ENCODE measurements at places on chromosomes 3 and 15.

GRCh38 chr3:110925798-110926197 is 145.8 kb upstream of the NECTIN3 start:
- H3K27ac ChIP-seq: no peak overlapping the region
- H3K4me3 ChIP-seq: no peak overlapping the region
- DNase-seq: no peak
- no peaks in the 10 kb centered on the region for H3K27me3 ChIP-seq

DNA sequence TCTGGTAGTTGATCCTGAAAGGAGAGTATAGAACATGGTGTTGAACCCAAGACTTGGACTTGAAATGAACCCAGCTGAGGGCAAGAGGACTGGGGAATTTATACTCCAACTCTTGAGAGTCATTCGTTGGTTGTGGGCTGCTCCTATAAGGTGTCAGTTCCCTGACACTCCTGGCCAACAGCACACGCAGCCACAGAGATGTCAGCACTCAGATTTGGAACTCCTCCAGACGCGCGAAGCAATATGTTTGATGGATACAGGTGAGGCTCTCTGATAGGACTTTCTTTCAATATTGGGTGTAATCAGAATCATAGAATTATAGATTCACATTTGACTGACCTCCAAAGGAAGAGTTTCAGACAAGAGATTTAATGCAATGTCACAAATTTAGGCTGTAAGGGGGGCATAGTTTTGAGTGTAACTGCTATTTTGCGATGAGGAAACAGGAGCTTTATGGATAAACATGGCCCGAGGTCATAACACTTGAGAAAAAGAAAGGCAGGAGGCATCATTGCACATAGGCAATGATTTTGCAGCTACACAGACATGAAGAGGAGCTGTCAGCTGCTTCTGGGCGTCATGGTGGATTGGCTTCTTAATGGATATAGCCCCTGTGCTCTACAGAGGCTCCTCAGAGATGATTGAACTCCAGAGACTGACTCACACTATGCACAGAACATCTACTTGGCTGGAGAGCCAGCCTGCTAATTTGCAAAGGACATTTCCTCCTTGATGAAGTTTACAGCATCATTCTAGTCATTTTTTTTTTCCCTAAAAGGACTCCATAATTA is 569.2 kb upstream of the RGMA start:
- H3K27me3 ChIP-seq: no peaks in the 10 kb centered on the region
- no peak overlapping the region for H3K4me3 ChIP-seq
- DNase-seq: no peak
- H3K4me1 ChIP-seq: no peaks in the 10 kb centered on the region
- no peaks in the 10 kb centered on the region for H3K36me3 ChIP-seq
- no peak overlapping the region for H3K27ac ChIP-seq

DNA sequence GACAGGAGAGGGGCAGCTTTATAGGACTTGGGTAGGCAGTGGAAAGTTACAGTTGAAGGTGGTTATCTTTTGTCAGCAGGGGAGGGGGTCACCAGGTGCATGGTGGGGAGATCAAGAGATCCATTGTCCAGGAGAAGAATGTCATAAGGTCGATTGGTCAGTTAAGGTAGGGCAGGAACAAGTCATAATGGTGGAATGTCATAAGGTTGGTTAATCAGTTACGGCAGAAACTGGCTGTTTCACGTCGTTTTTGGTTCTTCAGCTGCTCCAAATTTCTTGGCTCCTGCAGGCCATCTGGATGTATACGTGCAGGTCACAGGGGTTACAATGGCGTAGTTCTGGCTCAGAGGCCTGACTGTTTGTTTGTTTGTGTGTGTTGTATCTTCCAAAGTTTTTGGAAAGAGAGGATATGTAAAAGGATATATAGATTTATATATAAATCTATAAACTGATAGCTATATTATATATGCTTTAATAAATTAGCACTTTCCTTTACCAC is 565.1 kb downstream of the ZNF385D start:
- H3K36me3 ChIP-seq: no peaks in the 10 kb centered on the region
- DNase-seq: no peak
- no peak overlapping the region for H3K27ac ChIP-seq
- no peaks in the 10 kb centered on the region for H3K27me3 ChIP-seq

DNA sequence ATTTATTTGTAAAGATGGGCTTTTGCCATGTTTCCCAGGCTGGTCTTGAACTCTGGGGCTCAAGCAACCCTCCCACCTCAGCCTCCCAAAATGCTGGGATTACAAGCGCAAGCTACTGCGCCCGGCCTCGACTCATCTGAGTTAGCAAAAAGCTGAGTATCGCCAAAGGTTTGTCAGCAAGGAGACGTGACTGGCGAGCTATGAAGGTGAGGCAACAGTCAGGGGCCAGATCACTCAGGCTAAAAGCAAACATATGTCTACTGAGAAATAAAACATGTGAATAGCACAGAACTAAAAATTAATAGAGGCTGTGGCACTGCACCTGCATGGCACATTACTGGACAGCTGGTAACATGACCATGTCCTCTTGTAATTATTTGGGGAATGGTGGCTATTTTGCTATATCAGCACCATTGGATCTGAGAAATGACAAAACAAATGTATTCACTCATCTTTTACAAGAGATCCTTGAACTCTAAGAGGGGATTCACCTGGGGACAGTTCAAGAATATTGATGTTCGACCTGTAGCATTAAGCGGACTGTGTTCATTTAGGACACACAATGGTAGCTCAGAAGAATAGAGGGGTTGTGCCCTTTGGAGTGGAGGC is 10.0 kb upstream of the SLC25A26 start:
- no peaks in the 10 kb centered on the region for H3K4me1 ChIP-seq
- H3K27ac ChIP-seq: no peak overlapping the region
- H3K27me3 ChIP-seq: no peaks in the 10 kb centered on the region

GRCh38 chr15:66940368-66940767 is 125.0 kb upstream of the SMAD3 start:
- no peak overlapping the region for H3K27ac ChIP-seq
- H3K4me1 ChIP-seq: peaks cover 3% of the 10 kb centered on the region
- no peaks in the 10 kb centered on the region for H3K27me3 ChIP-seq
- no peak overlapping the region for H3K4me3 ChIP-seq

GRCh38 chr3:104879919-104880318 is 486.8 kb upstream of the ALCAM start:
- no peak overlapping the region for H3K27ac ChIP-seq
- H3K36me3 ChIP-seq: no peaks in the 10 kb centered on the region
- no peak for DNase-seq
- H3K4me3 ChIP-seq: no peak overlapping the region
- no peaks in the 10 kb centered on the region for H3K4me1 ChIP-seq

DNA sequence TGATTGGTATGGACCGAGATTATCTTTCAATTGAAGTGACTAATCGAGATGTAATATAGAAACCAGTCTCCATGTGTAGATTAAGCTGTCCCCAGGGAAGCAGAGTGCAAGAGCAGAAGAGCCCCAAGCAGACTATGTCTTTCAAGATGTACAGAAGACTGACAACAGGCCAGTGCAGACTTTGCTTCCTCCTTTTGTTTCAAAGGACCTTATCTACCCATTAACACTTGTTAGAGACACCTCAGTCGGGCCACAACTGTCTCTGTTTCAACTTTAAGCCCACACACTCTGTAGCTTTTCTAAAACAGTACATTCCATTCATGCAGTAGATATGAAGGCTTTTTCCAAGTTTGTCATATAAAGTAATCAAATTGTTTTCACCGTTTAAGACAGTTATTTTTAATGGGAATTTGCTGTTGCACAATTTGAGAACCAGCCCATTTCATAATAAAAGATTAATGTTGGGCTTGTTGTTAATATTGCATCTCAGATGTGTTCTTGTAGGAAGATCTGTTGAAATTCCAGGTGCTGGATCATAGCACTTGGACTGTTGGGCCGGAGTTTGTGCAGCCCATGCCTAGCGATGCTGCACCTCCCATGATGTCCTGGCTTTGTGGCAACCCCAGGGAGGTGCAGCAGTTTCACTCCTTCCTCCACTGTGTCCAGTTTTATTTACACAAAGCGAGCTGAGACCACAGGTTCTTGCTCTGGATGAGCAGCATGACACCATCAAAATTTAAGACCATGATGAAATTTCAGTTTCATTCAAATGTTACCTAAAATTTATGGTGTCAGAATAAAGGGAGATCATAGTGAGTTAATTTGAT is 12.4 kb downstream of the GORASP1 start:
- H3K27ac ChIP-seq: no peak overlapping the region
- no peaks in the 10 kb centered on the region for H3K4me1 ChIP-seq
- peaks cover 50% of the 10 kb centered on the region for H3K36me3 ChIP-seq
- peak; percentile 6 for DNase-seq
- no peak overlapping the region for H3K4me3 ChIP-seq

DNA sequence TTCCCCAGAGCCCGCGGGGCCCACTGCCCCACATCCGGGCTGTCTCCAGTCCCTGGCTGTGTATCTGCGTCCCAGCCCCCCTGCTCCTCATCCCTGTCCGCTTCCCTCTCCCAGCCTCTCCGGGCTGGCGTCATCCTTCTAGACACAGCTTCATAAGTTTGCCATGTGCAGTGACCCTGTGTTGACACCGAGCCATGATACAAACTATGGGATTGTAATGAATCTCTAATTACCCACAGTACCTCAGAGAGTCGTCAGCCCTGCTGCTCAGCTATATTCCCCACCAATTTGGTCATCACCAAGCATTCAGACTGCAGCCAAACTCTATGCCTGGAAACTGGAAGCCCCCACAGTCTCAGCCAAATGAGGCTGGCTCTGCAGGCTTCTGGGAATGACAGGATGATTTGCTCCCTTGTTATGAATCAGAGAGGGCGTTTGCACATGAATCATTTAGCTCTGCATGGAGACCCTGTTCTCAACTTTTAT is 466.1 kb upstream of the ATP11B start:
- no peak overlapping the region for H3K27ac ChIP-seq
- H3K27me3 ChIP-seq: no peaks in the 10 kb centered on the region
- peaks cover 19% of the 10 kb centered on the region for H3K4me1 ChIP-seq
- H3K36me3 ChIP-seq: no peaks in the 10 kb centered on the region
- H3K4me3 ChIP-seq: peak overlapping the region; percentile 6

DNA sequence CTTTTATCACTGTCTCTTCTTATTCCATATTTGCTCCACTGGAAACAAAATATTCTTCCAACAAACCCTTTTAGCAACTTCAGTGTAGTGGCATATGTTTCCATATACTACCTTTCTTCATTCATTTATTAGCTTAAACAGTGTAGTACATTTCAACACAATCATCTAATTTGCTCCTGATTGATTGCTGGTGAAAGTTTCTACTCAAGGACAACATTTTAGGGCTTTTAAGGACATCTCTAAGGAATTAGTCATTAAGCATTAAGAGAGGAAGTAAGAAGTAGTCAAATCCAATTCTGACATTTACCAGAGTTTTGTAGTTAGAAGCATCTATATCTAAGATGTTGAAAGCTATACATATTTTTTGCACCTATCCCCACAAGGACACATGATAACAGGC is 55.8 kb downstream of the RSRC1 start:
- no peak for DNase-seq
- H3K27ac ChIP-seq: no peak overlapping the region
- H3K4me1 ChIP-seq: no peaks in the 10 kb centered on the region
- no peaks in the 10 kb centered on the region for H3K36me3 ChIP-seq
- H3K4me3 ChIP-seq: no peak overlapping the region

DNA sequence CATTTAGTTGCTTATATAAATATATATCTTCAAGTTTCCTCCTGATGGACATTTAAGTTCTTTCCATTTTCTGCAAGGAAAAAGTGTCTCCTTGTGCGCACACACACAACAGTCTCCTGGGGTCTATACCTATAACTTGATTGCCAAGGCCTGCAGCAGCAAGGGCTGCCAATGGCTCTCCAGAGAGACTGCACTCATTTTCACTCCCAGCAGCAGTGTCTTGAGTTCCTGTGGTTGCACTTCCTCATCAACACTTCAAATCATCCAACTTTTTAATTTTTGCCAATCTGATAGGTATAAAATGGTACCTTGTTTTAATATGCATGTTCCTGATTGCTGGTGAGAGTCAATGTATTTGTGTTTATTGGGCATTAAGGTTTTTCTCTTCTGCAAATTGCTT is 23.1 kb downstream of the TNFAIP8L3 start:
- H3K4me1 ChIP-seq: no peaks in the 10 kb centered on the region
- H3K27me3 ChIP-seq: no peaks in the 10 kb centered on the region
- no peaks in the 10 kb centered on the region for H3K36me3 ChIP-seq
- H3K4me3 ChIP-seq: no peak overlapping the region
- no peak for DNase-seq
- no peak overlapping the region for H3K27ac ChIP-seq

GRCh38 chr15:81146006-81146405 is 11.9 kb downstream of the CFAP161 start:
- no peak overlapping the region for H3K4me3 ChIP-seq
- H3K36me3 ChIP-seq: no peaks in the 10 kb centered on the region
- no peaks in the 10 kb centered on the region for H3K27me3 ChIP-seq
- H3K27ac ChIP-seq: no peak overlapping the region

GRCh38 chr3:74003734-74004133 is 379.0 kb upstream of the PDZRN3 start:
- no peaks in the 10 kb centered on the region for H3K27me3 ChIP-seq
- H3K36me3 ChIP-seq: no peaks in the 10 kb centered on the region
- H3K4me1 ChIP-seq: no peaks in the 10 kb centered on the region
- no peak for DNase-seq
- H3K27ac ChIP-seq: no peak overlapping the region

GRCh38 chr3:34235096-34235495 is 436.7 kb downstream of the PDCD6IP start:
- H3K27ac ChIP-seq: no peak overlapping the region
- DNase-seq: no peak
- no peaks in the 10 kb centered on the region for H3K4me1 ChIP-seq
- no peak overlapping the region for H3K4me3 ChIP-seq
- H3K36me3 ChIP-seq: no peaks in the 10 kb centered on the region
